Activated T-cell treated with anti-CD3 and anti-CD28 coated beads, Interleukin-2, amount 50 U/mL, for 48 hours (primary cell): ENCODE measurements at places on chromosomes 5 and 9.

DNA sequence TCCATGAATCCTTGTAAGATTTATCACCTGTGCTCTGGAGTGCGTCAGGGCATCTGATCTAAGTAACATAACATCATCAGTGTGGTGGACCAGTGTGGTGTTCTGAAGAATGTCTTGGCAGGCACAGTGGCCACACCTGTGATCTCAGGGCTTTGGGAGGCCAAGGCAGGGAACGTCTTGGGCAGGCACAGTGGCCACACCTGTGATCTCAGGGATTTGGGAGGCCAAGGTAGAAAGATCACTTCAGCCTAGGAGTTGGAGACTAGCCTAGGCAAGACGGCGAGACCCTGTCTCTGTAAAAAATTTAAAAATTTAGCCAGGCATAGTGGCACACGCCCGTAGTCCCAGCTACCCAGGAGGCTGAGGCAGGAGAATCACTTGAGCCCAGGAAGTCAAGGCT is 185.5 kb downstream of the CACNA1B start:
- DNase-seq = no peak

- no peak for DNase-seq
Observed at GRCh38 chr9:132896906-132897305, 18.2 kb downstream of the SPACA9 start.

- DNase-seq = no peak
Observed at GRCh38 chr9:103985077-103985476, 109.0 kb upstream of the SMC2 start.

GRCh38 chr5:160926428-160926827 is 74.4 kb upstream of the ATP10B start:
- no peak for DNase-seq
